Left lobe of liver (tissue), 2 donors: ENCODE measurements at places on chromosomes 7 and 10.

DNA sequence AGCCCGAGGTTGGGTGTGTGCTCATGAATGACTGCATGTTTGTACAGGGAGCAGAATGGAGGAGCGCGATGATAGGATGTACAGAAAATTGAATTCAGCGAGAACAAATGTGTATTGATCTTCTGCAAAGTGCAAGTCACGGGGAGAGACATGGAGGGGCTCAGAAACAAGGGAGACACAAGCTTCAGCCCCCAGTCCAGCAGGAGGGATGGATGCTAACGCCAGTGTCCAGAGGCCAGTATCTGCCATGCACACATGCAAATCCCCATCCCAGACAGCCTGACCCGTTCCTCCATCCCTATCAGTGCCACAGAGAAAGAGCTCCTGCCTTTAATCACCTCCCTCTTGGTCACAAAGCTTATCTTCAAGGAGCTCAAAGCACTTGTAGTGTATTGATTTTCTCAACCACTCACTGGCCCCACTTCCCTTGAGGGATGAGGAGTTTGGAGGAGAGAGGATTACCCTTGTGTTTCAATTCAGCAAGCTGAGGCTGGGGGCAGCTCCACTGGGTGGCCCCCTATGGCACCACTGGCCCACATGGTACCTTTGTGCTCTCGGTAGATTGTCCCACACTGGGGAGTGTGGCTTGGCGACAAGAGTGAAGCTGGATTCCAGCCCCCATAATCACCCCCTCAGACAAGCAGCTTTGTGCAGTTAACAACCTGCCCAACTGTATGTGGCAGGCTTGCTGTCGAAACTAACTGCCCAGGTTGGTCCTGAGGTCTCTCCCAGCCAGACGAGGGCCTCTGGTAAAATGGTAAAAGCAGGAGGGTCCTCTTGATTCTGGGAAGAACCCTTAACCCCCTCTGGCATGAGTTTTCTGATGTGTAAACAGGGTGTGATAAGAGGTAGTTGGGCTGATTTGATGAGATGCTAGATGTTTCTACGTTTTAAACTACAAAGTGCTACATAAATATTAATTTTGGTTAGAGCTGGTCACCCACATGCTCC lies 151.6 kb upstream of the UNC5B start:
- DNase-seq, result no peak

DNA sequence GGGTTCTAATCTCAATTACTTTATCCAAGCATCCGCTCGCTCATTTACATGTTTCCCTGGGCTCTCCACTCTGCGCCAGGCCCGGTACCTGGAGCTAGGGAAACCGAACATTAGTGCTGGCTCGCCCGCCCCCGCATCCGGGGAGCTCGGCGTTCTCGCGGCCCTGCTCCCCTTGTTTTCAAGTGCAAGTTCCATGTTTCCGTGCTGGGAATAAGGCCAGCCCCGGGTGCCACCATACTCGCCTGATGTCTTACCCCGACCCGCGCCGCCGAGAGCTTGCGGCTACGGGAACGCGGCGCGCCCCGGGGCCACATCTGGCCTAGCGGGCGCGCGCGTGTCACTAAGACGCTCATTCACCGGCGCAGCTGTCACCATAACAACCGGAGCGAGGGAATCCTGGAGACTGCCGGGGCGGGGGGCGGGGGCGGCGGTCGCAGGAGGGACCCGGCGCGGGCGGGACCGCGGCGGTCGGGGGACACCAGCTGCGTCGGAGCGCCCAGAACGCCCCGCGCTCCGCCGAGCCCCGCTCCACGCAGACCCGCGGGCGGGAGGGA lies at the start of gene NEURL1:
Gene NEURL1, plus strand, starts transcription at position 344 of the 554 bp plus-strand sequence. CDS start 683 bp downstream, outside the sequence.
- DNase-seq, result no peak

DNA sequence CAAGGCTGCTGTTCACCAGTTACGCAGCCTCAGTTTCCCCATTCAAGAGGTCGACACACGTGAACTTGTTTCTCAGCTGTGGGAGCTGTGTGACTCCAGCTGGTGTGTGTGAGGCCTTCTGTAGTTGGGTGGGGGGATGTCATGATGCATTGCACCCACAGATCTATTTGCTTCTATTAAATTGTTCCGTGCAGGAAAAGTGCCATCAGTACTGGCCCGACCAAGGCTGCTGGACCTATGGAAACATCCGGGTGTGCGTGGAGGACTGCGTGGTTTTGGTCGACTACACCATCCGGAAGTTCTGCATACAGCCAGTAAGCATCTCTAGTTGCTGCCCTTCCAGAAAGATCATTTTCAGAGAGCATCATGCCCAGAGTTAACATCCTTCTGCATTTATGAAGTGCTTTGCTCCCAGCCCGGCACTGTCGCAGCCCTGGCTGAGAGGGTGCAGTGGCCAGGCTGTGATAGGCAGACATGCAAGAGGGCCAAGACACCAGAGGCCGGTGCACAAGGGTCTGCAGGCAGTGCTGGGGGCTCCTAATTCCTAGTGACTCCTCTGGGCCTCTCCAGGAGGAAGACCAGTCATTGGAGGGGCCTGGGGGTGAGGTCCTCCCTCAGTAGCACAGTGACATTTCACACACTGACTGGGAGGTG lies 60.2 kb downstream of the MKI67 start:
- peak; percentile 35 for DNase-seq

DNA sequence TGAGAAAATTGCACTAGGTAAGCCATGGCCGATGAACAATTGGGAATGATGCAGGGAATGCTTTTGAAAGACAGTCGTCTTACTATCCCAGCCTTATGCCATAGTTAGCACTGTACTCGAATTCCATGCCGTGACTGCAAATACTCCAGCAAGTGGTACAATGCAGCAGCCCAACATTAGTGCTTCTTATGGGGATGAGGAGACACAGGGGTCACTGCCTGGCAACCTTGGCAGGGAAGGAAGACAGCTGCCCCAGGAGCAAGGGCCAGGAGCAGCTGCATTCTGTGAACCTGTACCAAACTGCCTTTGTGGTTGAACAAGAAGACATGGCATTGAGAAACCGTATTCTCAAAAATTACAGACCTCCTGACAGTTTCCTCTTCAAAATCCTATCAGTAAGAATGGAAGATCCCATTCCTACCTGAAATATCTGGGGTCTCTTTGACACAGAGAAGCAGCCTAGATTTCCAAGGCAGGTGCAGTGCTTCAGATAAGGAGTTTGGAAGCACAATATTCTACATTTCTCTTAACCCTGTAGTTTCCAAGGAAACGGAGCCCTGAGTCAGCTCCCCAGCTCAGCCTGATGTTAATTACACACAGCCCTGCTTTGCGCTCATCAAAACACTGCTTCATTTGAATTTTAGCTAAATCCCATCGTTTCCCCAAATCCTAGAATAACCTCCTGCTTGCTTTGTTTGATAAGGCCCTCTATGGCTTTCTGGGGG lies 49.0 kb upstream of the FRMD4A start:
- no peak for DNase-seq

GRCh38 chr10:104640339-104641186 lies 527 bp upstream of the SORCS3 start:
- no peak for DNase-seq

GRCh38 chr10:62043421-62044021 lies 142.0 kb downstream of the ARID5B start:
- DNase-seq, result no peak

- no peak for DNase-seq
Measured at GRCh38 chr10:15137636-15138035, 30.9 kb downstream of the NMT2 start.

DNA sequence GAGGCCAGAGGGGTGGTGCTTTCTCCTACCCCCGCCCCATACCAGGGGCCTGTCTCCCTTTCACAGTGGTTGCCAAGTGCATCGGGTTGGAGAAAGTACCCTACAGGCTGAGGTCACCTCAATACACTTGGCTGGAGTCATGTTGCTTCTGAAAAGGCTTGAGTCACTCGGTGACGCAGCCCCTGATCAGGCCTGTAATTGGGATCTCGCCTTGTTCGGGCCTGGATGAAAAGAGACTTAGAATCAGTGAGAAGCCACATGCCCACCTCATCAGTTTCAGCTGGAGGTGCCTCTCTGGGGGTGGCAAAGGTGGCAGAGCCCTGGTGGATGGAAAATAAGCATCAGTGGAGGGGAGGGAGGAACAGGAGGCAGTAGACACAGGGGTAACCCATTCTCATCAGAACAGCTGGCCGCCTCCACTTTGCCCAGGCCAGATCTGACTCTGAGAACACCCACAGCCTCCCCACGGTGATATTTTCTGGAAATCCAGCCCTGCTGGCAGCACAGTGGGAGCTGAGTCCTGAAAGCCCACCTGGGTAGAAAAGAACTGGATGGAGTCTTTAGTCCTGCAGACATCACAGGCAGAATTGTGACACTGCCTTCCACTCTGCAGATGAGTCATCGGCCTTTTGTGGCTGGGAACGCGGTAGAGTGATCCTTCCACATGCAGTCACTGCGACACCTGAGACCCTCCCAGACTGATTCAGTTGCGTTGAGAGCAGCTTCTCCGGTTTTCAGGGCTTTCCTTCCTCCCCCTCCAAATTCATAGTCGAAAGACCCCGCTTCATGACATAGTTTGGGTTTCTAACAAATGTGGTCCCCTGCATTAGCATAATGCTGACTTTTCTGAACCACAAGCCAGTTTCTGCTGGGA lies 108.0 kb downstream of the GRK5 start:
- no peak for DNase-seq

DNA sequence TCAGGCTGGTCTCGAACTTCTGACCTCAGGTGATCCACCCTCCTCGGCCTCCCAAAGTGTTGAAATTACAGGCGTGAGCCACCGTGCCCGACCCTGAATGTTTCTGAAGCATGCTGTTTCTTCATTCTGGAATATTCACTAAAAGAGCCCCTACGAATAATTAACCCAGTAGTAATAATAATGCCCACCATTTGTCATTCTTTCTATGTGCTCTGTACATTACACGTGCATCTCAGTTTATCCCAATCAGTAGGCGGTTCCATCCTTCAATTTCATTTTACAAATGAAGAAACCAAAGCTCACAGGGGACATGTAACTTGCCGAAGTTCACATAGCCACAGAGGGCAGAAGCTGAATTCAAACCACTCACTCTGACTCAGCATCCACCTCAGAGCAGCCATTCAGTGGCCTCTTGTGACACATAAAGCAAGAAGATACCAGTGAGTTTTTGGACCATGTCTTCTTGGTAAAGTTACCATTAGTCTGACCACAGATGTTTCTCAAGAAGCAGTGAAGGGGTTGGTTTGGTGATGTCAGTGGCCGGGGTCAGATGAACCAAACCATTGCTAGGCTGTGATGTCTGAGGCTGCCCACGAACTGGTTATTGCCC lies 71.9 kb upstream of the DUSP5 start:
- no peak for DNase-seq

GRCh38 chr7:116518961-116519360 lies 5.9 kb upstream of the CAV1 start:
- no peak for DNase-seq

- no peak for DNase-seq
Measured at GRCh38 chr10:86775056-86775869, 18.8 kb downstream of the BMPR1A start.

GRCh38 chr10:99393683-99394082 lies 36.7 kb downstream of the GOT1 start:
- no peak for DNase-seq

- no peak for DNase-seq
Measured at GRCh38 chr10:121695731-121696464, 97.7 kb upstream of the FGFR2 start.

- no peak for DNase-seq
Measured at GRCh38 chr7:133873631-133874030, 253.5 kb upstream of the LRGUK start.

DNA sequence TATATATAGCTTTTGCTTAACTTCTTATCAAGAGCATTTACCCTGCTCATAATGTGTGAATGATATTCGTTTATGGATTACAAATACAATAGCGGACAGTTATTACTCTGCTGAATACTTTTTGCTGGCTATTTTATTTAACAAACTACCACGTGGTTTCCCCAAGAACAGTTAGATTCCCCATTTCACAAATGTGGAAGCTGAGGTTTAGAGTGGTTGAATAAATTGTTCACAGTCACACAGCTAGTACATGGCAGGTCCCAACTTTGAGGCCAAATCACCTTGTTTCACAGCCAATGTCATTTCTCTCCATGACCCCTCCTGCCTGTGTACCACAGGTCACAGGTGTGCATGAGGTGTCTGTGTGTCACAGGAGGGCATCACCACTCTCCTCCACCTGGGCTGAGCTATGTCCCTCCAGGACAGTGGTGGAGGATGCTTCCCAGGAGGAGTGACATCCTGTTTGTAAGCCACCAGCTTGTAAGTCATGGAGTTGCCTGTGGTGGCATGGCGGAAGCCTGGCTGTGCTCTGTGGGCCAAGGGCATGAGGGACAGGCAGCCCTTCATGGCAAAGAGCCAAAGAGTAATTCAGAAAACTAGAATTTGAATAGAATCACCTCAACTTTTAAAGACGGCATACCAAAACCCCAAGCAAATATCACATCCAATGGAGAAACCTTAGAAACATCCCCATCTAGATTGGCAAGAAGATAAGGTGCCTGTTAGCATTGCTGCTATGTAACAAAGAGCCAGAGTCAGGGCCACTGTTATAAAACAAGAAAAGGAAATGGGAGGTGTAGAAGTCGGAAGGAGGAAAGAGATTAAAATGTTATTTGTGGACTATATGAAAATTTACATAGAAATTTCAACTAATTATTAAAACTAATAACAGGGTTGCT lies 51.9 kb downstream of the AOC1 start:
- no peak for DNase-seq

GRCh38 chr10:78292982-78293865 lies 259.6 kb downstream of the RPS24 start:
- no peak for DNase-seq

DNA sequence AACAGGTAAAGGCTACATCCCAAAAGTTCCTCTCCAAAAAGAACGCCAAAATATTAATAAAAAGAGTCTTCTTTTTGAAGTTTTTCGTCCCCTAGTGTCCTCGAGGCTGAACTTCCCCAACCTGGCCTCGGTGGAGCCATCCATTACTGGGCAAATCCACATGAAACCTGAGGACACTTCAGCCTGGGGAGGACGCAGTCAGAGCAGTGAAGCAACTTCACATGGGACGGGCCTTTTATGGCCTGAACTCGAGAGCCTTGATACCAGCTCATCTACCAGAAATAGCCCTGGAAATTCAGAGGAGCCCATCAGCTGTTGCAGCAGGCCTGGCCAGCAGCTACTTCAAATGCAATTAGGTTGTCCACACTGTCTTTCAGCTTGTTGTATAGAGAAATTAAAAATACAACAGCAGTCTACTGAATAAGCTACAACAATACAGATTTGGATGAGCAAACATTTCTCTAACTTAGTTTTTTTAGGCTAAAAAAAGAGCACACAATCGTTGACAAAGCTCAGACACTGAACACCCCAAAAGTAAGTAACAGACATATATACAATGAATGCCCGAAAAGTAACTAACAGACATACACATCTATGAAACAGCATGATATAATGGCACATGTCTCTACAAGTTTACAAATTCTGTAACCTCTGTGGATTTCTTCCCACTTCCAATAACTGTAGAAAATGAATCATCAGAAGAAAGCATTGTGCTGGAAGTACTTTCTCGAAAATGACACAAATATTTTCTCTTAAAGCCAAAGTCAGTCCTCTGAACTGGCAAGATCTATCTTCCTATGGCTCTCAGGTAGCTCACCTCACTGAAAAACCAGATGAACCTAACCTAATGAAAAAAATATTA lies at the start of gene SVIL:
Gene SVIL, minus strand, starts transcription at position 208 of the 862 bp plus-strand sequence. CDS start 79,913 bp downstream, outside the sequence.
- no peak for DNase-seq

GRCh38 chr10:83617692-83618545 lies 521.4 kb upstream of the GHITM start:
- DNase-seq, result no peak

GRCh38 chr10:63583909-63584724 lies 62.9 kb downstream of the REEP3 start:
- DNase-seq, result no peak

GRCh38 chr10:68137171-68137570 lies 27.9 kb downstream of the MYPN start:
- no peak for DNase-seq

- no peak for DNase-seq
Measured at GRCh38 chr7:158550394-158550700, 37.3 kb downstream of the PTPRN2 start.
